ENCODE measurements at places on chromosomes 11 and 22.

DNA sequence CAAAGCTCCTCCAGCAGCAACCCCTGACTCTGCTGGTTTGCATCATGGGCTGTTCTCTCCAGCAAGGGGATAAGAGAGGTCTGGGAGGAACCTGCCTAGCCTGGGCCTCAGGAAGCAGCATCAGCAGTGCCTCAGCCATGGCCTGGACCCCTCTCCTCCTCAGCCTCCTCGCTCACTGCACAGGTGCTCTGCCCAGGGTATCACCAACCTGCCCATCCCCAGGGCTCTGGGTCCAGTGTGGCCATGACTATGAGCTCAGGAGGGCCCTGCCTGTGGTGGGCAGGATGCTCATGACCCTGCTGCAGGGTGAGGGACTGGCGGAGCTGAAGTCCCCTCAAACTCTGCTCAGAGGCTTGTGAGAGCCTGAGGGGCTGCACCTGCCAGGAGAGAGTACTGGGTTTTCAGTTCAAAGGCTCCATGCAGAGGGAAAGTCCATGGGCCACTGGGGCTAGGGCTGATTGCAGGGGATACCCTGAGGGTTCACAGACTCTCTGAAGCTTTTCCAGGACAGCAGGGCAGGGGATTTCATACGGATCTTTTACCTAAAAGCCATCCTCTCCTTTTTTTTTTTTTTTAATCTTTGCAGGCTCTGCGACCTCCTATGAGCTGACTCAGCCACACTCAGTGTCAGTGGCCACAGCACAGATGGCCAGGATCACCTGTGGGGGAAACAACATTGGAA is 115.8 kb upstream of the IGLL5 start:
- DNase-seq: no peak

DNA sequence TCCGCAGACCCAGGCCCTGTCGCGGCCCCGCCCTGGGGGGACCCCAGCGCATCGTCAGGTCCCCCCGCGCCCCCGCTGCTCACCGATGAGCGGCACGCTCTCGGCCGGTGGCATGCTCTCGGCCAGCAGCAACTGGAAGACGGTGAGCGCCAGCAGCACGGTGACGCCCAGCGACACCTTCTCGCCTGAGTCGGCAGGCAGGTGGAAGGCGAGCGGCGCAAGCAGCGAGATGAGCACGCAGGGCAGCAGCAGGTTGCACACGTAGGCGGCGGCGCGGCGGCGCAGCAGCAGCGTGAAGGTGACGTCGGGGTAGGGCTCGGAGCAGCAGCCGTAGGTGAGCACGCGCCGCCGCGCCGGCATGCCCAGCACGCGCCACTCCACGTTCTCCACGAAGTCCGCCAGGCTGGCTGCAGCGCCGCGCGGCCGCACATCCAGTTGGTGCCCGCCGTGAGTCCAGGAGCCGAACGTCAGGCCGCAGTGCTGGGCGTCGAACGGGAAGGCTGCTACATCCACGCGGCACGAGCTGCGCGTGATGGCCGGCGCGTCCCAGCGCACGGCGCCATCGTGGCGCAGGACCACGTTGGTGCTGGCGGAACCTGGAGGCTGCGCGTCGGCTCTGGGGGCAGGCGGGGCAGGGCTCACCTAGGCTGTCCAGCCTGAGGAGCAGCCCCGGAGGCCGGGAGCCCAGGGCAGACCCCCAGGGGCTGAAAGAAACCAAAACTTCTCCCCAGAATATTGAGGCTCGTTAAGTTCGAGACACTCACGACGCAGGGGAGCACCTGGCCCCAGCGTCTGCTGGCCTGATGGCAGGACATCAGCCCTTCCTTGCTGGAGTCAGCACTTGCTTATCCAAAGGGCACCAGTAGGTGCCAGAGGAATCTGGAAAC is 3.8 kb downstream of the CHRNA10 start:
- no peak for DNase-seq

DNA sequence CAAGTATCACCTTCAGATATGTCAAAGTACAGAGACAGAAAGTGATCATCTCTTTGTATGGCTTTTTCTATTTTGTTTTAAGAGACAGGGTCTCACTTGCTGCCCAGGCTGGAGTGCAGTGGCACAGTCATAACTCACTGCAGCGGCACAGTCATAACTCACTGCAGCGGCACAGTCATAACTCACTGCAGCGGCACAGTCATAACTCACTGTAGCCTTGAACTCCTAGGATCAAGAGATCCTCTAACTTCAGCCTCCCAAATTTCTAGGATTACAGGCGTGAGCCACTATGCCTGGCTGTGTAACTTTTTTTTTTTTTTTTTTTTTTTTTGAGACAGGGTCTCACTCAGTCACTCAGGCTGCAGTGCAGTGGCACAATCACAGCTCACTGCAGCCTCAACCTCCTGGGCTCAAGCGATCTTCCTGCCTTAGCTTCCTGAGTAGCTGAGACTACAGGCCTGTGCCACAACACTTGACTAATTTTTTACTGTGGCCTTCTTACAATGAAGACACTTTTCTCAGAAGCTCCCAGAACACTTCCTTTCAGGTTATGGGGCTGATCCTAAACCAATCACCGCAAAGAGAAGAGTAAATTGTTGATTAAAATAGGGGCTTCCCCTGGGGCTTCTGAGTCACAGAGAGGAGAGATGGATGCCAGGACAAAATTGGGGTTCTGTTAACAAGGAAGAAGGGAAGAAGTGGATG is 9.0 kb upstream of the HIKESHI start:
- DNase-seq: no peak

DNA sequence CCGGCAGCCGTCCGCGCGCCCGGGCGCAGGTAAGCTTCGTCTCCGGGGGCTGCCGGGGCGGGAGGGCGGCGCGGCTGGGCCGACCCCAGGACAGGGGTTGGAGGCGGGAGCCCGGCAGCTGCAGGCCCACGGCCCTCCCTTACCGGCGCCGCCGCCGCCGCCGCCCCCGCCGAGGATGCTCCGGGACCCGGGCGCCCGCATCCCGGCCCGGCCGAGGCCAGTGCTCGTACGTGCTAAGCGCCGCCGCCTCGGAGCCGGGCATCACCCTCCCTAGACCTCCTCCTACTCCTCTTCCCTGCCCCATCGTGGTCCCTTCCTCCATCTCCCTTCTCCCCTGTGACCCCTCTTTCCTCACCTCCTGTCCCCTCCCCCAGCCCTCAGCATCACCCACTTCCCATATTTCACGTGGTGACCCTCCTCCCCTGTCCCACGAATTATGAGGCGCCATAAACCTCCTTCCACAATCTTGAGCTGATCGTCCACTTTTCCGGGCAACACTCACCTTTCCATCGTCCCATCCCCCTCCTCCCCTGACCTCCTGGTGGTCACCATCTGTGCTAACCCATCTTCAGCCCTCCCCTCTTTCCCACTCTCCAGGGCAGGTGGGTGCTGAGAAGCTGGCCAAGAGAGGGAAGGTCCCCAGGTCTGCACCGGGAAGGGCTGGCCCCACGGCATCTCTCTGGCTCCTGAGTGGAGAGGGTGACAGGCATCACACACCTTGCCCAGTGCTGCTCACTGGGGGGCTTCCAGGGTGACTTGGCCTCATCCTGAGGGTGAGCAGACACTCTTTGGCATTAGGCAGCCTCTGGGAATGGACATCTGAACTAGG is 612 bp downstream of the ASPHD2 start:
- DNase-seq: no peak

DNA sequence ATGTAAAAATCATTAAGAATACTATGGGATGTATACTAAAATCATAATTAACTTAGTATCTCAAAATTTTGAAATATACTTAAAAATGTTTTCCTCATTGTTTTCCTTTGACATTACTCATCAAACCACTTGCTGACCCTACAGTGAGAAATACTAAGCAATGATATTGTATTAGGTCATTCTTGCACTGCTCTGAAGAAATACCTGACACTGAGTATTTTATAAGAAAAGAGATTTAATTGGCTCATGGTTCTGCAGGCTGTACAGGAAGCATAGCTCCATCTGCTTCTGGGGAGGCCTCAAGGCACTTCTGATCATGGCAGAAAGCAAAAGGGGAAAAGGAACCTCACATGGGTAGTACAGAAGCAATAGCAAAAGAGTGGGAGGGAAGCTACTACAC is 950.9 kb upstream of the CHORDC1 start:
- DNase-seq: no peak

DNA sequence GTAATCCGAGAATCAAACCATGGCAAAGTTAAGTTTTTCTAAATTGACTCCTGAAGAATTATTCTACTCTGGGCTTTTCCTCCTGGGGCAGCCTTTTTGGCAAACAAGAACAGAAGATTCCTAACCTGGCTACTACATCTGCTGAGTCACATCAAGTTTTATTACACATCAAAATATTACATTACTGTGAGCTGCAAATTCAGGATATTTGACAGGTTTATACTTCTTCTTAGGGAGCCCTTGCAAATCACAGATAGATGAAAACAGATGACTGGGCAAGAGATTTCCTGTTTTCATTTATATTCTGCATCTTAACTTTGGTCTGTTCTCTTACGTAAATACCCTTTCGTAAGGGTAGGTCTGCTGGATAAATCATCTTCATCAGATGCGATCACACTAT is 23.6 kb downstream of the XRRA1 start:
- DNase-seq: no peak

GRCh38 chr11:59841514-59841913 is 3.8 kb downstream of the CBLIF start:
- DNase-seq: no peak

DNA sequence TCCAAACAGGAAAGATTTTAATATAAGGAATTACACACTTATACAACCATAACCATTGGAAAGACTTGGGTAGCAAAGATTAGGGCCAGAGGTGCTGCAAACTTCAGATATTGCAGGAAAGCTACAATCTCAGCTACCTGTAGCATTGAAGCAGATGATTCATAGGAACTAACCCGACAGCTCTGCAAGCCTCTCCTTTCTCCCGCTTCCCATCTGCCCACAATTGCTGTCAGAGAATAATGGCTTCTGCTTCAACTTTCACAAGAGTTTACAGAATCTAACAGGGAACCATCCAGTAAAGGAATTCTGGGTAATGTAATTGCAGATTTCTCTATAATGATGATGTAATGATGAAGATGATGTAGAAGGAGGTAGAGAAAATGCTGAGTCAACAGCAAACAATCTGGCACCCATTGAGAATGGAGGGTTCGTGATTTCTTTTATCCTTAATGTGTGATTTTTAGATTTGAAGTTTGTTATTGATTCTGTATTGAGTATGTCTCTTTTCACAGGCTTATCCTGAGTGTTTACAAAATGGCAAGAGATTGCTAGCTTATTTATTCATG is 70.8 kb upstream of the USP47 start:
- DNase-seq: no peak

- DNase-seq: peak; percentile 85
Observed at GRCh38 chr11:57426929-57427726, at the start of gene SLC43A3. Gene SLC43A3 (minus strand): TSS chr11:57427121. CDS start chr11:57426172, 949 bp downstream.

DNA sequence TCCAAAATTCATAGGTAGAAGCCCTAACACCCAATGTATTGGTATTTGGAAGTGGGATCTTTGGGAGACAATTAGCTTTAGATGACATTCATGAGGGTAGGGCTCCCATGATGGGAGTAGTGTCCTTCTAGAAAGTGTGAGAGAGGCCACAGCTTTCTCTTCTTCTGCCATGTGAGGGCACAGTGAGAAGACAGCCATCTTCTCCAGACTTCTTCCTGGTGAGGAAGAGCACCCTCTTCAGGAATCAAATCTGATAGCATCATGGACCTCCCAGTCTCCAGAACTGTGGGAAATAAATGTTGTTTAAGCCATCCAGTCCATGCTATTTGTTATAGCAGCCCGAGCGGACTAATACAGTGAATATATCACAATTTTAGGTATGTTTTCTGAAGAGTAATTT is 96.9 kb downstream of the CNTN5 start:
- no peak for DNase-seq

DNA sequence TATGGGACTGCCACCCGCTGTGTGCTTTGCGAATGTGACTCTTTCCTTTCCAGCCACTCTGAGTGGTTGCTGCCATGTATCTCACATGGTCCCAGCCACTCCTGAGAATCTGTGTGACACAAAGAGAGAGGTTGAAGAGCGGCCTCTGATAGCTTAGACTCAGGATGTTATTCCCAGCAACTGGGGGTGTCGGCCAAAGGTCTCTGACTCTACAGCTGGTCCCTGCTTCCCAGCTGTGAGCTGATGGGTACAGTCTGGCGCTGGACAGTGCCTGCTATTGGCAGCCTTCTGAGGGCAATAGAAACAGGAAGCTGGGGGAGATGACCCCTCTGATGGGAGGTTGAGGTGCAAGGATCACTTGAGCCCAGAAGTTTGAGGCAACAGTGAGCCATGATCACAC is 105.1 kb downstream of the RRAS2 start:
- DNase-seq: no peak

DNA sequence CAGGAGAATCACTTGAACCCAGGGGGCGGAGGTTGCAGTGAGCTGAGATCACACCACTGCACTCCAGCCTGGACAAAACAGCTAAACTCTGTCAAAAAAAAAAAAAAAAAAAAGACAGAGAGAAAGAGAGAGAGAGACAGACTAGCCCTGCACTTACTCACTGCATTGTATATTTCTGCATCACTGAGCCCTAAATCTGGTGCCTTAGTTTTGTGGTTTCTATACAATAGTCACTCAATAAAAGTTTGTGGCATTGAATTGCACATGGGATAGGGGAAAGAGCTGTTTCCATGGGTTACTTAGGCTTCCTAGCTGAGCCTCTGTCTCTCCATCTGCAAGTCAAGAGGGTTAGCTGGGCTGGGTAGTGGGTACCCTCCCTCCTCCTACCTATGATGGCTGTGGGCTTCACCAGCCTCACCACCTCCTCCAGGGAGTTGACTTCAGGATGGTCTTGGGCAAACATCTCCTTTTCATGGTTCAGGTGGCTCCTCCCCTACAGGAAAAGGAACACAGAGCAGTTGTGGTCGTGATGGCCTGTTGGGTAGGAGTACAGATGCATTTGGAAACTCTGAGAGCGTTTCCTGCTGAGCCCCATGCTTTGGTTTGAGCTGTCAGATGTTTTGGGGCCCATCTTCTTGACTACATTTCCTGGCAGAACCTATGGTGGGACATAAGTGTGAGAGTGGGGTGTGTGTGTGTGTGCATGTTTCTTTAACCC is 73.2 kb downstream of the CCDC81 start:
- DNase-seq: no peak

DNA sequence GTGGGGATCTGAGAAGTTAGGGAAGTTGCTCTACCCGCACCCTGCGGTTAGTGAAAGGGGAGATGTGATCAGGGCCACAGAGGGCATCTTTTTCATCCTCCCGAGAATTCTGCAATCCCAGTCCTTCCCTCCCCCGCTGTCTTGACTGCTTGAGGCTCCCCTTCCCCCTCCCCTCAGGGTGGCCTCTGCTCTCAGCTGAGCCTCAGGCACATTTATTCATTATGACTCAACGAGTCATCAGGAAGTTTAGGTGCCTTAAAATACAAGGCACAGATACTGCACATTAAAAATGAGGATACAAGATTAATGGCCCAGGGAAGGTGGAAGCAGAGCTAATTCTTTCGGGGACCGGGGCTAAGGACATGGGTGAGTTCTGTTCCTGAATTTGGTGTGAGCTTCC is 104.0 kb downstream of the CACNA1I start:
- DNase-seq: no peak

Data from fibroblast of the conjunctiva (primary cell).